Hematopoietic multipotent progenitor cell (in vitro differentiated cells): ENCODE measurements at places on chromosomes 6 and 20. TPM values are rescaled to one million over a fixed set of nuclear protein-coding genes. Genes with fewer than 3 reads are reported as not detected.

GRCh38 chr6:26249707-26249956, 115.4 kb upstream of the BTN3A2 start:
- DNase-seq, result no peak

- DNase-seq, result no peak
These were observed at the start of gene RAET1L for GRCh38 chr6:150025201-150025917. RAET1L (minus strand) TSS chr6:150025532; CDS start chr6:150025471, 61 bp downstream.

GRCh38 chr20:48732081-48732829, 95.5 kb downstream of the PREX1 start:
- no peak for DNase-seq

DNA sequence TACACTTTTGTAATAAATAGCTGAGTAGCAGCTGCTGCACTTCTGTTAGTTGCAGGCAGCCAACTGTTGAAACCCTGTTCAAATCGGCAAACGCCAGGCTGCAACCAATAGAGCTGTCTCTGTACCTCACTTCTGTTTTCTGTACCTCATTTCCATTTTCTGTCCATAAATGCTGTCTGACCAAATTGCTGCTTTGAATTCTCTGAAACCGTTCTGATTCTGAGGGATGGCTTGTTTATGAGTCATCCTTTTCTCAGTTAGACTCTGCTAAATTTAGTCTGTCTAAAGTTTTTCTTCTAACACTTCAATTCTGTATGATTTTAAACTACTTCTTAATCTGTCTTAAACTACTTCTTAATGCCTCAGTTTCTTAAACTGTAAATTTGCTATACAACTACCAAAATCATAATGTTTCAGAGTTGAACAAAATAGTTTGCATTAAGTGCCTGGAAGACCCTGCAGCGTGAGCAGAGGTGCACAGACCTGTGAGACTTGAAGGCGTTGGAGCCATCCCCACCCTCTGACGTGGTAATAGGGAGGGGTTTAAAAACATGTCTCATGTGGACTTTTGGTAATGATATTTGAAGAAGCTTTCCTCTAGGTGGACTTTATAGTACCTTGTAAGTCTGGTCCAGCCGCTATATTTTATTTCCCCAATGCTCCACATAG, 9.6 kb downstream of the BTNL2 start:
- no peak for DNase-seq

DNA sequence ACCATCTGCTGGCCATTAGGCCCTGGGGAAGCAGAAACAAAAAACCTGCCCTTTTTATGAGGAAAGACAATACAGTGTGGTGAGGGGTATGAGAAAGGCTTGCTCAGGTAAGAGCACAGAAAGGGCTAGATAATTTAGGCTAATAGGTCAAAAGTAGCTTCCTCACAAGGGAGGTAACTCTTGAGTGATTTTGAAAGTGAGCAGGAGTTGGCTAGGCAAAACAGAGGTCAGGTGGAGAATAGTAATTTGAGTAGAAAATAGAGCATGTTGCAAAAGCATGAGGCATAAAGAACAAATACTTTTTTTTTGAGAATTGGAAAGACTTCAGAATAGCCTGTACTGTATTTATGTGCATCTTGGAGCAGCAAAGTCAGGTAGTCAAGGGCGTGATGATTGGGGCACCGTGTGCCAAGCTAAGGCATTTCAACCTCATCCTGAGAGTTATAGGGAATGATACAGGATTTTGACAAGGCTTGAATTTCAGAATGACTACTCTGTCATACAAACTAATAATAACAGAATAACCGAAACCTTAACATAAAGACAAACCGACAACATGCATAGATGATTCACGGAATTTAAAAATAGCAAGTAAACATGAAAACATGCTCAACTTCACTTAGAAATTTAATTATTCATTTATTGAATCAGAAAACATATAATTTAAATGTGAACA, 123.0 kb upstream of the ENPP5 start:
- no peak for DNase-seq

The CCN6 gene
- not detected for total RNA-seq

The BPIFB4 gene
- not detected for total RNA-seq

The PACSIN1 gene
- total RNA-seq, result 1.6 TPM
